Activated naive CD8-positive, alpha-beta T cell treated with anti-CD3 and anti-CD28 coated beads, Interleukin-2, amount 50 U/mL, for 16 hours (primary cell): ENCODE measurements at places on chromosomes 12 and 14.

GRCh38 chr14:78509516-78509915, 339.3 kb downstream of the NRXN3 start:
- no peak for DNase-seq

DNA sequence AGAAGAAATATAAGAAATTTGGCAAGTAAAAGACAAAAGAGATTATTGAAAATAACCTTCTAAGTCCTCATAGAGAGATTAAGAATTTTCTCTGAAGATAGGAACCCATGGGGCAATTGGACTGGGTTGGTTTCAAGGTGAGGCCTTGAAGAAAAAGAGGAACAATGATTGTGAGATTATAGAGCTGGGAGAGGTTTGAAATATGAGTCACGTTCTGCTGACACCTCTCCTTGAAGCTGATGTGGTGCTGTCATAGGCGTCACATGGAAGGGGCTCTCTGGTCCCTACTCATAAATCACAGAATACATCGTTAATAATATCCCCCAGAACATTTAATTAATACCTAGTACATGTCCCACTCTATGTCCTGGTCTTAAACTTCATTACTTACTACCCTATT, 227.6 kb upstream of the PDE3A start:
- DNase-seq: no peak

DNA sequence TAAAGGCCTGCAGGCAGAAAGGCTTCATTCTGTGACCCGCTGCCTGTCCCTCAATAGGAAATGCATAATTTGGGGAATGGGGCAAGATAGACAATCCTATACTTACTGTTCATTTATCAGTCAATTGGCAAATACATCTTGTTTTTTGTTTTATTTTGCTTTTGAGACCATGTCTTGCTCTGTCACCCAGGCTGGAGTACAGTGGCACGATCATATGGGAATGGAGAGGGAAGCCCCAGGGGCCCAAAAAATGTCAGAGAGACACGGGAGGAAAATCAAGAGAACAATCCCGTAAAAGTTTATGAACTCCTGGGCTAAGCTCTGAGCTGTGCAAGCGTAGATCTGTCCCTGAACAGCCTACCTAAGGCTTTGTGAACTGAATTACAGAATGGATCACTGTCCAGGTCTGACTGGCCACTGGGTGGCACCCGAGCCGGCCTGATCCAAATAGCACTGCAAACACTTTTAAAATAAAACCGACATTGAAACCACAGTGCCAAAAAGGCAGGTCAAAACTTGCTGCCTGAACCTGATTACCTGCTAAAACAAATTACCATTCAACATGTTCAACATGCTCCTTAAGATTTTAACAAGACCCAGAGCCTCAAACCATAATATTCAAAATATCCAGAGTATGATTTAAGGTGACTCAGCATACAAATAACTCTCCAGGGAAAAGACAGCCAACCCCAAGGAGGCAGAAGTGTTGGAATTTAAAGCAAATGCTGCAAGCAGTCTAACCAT, 11.8 kb downstream of the COPS7A start:
- no peak for DNase-seq

- no peak for DNase-seq
These were observed 27.5 kb downstream of the TESPA1 start for GRCh38 chr12:54956818-54957641.

- DNase-seq: no peak
These were observed 63.4 kb upstream of the PTGR2 start for GRCh38 chr14:73788317-73788598.

- no peak for DNase-seq
These were observed 120.7 kb upstream of the PCED1B start for GRCh38 chr12:46958599-46959290.

GRCh38 chr12:41288142-41288811, 100.2 kb downstream of the PDZRN4 start:
- DNase-seq: no peak

GRCh38 chr12:6632026-6632983, 3.5 kb downstream of the LPAR5 start:
- DNase-seq: no peak
